ENCODE measurements at places on chromosomes 7 and 10.

DNA sequence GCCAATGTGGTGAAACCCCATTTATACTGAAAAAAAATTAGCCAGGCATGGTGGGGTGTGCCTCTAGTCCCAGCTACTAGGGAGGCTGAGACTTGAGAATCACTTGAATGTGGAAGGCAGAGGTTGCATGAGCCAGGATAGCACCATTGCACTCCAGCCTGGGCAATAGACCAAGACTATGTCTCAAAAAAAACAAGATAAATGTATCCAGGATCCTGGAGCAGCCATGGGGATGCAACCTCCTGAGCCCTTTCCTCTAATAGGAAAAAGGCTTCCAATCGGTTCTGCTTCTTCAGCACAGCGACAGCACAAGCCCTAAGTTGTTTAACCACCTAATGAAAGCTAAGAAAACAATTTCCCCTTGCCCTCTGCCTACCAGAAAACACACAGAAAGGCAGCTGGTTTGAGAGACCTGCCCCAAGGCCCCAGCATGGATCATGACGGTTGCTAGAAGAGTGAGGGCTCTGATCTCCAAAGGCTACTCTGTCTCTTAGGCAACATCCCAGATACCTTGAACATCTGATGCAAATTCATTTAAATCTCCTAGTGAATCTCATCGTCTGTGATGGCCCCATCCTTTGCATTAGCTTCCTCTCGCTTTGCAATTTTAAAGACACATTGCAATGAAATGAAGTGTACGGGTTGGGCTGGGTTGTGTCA is 220.8 kb downstream of the ARHGAP21 start:
- DNase-seq, result no peak

DNA sequence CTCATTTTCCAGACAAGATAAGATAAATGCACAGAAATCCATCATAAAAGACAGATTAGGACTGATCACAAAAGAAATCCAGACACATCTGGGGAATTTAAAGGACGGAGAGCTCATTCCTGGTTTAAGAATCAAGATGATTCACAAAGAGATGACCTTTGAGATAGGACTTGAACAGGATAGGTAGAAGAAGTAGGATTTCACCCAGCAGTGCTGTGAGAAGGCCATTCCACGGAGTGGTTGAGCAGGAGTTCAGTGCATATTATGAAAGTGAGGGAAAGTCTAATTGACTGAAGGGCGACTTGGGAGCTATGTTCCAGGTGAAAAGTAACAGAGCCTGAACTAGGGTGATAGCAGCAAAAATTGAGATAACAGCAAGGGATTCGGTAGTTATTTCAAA is 73.7 kb downstream of the GAD2 start:
- no peak for DNase-seq

GRCh38 chr10:71909399-71910083 is 54.7 kb upstream of the CHST3 start:
- DNase-seq, result no peak

DNA sequence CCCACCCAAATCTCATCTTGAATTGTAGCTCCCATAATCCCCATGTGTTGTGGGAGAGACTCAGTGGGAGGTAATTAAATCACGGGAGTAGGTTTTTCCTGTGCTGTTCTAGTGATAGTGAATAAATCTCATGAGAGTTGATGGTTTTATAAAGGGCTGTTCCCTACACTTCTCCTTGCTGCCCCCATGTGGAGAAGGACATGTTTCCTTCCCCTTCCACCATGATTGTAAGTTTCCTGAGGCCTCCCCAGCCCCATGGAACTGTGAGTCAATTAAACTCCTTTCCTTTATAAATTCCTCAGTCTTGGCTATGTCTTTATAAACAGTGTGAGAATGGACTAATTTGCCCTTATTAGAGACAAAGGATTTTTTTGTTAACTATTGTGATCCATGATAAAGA is 48.5 kb upstream of the MKX start:
- DNase-seq, result no peak

DNA sequence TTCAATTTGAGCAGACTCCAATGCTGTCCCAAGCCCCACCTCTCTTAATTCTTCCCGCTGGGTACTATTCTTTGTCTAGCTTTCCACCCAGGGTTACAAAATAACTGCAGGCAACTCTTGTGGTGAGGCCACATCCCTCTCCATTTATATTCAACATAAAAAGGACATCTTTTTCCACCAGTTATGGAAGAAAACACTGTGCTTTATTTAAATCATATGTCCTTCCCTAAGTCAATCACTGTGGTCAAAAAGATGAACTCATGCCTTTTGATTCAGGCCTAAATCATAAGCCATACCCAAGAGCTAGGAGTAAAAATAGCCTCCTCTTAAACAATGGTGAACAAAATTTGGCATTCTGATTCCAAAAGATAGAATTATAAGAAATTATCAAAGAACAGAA is 386.0 kb downstream of the SEMA3D start:
- DNase-seq, result no peak

DNA sequence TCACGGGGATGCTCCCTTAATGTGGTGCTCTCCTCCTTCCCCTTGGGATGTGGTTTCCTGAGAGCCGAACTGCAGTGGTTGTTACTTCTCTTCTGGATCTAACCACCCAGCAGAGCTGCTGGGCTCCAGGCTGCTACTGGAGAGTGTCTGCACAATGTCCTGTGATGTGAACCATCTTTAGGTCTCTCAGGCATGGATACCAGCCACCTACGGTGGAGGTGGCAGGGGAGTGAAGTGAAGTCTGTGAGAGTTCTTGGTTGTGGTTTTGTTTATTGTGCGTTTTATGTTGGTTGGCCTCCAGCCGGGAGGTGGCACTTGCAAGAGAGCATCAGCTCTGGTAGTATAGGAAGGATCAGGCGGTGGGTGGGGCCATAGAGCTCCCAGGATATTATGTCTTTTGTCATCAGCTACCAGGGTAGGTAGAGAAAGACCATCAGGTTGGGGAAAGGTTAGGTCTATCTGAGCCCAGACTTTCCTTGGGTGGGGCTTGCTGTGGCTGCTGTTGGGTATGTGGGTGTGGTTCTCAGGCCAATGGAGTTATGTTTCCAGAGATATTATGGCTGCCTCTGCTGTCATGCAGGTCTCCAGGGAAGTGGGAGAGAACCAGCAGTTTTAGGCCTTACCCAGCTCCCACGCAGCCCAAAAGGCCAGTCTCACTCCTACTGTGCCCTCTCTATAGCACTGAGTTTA is 87.9 kb downstream of the KIF20B start:
- no peak for DNase-seq

DNA sequence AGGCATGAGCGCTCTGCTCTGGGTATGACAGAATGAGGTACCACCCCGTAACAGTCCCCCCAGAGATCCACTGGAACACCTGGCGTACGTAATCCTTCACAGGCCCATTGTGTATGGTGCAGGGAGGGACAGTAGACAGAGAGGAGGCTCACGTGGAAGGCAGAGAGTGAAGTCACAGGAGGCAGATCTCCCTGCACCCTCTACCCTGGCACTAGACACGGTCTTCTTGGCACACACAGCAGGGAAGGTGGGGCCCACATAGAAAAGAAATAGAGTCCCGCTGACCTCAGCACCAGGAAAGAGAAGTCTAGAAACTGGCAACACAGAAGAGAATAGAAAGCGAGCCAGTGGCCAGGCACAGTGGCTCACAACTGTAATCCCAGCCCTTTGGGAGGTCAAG is 51.9 kb downstream of the SLC29A4 start:
- DNase-seq, result no peak

DNA sequence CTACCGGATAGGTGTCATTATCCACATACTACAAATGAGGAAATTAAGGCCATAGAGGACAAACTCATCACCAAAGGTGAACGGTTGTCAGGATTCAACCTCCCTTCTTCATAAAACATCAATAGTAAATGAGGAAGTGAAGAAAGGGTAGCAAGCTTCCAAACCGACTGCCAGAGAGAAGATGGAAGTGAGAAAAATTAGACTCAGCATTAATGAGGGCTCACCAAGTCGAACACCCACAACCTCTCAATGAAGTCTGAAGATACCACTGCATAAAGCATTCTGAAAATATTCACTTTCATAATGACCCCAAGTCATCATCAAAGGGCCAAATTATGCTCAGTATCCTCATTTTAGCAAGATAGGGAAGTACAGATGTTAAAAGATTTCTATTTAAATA is 29.6 kb downstream of the ABCB4 start:
- DNase-seq, result no peak

DNA sequence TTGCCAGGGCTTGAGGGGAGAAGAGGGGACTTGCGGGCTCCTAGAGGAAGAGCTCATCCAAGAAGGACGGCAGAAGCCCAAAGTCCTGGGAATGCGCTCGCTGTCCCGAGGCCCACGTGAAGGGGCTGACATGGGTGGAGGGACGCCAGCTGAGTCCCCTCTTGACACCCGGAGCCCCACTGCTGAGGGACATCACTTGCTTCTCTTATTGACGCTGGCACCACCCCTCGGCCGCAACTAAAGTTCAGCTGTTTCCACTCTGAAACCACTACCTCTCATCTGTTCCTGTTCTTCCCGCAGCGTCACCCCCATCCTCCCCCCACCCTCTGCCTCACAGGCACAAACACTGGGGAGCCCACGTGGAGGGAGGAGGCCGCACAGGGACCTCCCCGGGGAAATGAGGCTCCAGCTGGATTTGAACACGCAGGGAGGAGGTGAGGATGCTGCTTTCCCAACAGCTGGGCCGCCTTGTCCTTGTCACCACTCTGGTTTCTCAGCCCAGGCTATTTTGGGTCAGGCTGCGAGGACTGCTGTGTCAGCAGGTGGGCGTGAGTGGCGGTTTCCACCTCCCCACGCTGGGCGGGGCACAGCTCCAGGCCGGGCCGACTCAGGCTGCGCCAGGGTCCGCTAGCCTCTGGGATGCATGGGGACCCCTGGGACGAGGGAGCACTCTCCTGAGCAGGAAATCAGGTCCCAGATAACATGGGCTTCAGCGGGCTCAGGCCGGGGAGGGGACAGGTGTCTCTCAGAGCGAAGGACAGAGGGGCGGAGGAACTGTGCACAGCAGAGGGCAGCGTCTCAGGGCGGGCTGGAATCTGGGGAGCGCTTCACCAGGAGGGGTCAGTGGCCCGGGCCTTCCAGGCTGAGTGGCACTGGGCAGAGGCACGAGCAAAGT is 156.3 kb downstream of the ZNF248 start:
- DNase-seq, result no peak

- no peak for DNase-seq
Measured at GRCh38 chr7:128906766-128907559, 3.5 kb downstream of the KCP start.

DNA sequence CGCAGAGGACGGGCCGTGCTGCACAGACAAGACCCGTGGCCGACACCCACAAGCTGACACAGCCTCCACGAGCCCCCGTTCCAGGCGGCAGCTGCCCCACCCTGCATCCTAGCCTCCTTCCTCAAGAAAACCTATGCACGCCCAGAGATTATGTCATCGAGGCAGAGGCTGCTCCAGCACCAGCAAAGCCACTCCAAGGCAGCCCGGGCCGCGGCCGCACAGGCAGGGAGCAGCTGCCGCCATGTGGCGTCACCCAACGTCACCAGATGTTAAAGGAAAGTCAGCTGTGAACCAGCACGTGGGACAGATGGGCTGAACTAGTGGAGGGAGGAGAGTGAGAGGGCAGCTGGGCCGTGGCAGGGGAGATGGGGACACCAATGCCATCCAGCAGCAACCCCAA is 59.8 kb downstream of the STK32C start:
- DNase-seq, result no peak

GRCh38 chr7:36265680-36266079 is 112.6 kb downstream of the EEPD1 start:
- DNase-seq, result no peak

DNA sequence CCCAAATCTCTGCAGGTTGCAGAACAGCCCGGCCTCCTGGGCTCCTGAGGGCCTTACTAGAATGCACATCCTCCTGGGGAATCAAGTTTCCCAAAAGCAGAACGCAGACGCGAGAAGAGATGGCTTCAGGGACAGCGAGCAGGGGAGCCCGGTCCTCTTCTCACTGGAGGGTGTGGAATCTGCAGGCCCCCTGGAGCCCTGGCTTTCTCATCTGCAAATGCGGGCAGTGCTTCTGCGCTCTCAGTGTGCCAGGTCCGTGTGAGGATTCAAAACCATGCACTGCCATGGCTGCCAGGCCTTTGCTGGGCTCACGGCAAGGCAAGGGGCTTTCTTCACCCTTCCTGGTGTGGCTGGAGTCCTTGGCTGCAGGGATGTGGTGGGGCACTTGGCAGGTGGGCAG is 330.9 kb upstream of the MKI67 start:
- no peak for DNase-seq

GRCh38 chr7:55065079-55065478 is 46.3 kb downstream of the EGFR start:
- no peak for DNase-seq

DNA sequence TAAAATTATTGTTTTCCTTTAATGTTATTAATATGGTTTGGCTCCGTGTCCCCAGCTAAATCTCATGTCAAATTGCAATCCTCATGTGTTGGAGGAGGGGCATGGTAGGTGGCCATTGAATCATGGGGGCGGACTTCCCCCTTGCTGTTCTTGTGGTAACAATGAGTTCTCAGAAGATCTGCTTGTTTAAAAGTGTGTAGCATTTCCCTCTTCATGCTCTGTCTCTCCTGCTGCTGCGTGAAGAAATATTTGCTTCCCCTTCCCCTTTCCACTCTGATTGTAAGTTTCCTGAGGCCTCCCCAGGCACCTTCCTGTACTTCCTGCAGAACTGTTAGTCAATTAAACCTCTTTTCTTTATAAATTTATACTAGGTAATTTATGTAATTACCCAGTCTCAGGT is 27.5 kb downstream of the VIM start:
- DNase-seq, result no peak

GRCh38 chr7:34452363-34452762 is 205.7 kb upstream of the NPSR1 start:
- DNase-seq, result no peak

GRCh38 chr10:22158426-22158825 is 59.4 kb downstream of the EBLN1 start:
- DNase-seq, result no peak

DNA sequence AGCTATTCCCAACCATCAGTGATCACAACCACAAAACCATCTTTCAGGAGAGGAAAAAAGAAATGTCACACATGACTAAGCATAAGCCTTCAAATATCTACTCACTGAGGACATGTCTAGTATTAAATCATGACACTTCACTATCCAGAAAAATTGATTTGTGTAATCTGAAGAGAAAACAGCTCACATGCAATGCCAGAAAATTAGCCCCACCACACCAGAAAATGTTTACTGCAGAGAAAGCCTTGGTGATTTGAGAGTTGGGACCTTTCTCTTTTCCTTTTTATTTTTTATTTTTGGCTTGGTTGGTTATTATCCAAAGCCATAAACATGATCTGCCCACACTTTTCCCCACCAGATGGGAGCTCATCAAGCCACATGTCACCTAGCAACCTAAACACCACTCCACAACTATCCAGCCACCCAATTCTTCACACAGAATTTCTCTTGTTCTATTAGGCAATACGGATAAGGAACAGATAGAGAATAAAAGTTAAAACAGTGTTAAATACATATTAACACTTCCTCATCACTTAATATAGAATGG is 3.1 kb downstream of the PARD3 start:
- no peak for DNase-seq

DNA sequence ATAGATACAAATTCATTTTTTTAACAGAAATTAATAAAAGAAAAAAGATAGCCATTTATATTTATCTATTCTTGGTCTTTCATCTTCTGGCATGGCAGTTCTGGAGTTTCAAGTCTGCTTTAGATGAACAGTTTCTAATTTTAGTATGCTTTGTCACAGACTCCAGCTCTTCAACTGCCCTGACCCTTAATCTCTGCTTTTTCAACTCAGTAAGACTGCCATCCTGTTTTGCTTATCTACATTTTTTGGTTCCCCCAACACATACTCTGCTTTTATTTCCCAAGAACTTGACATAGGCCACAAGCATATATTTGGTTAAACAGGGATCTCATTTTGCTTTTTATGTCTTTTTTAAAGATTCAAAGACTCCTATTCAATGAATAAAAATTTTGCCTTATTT is 309.3 kb upstream of the KCND2 start:
- DNase-seq, result no peak

All from stimulated activated CD8-positive, alpha-beta memory T cell treated with anti-CD3 and anti-CD28 coated beads, Interleukin-7, amount 100 ng/mL, for 24 hours (primary cell).